ENCODE measurements at places on chromosomes 4 and X.

DNA sequence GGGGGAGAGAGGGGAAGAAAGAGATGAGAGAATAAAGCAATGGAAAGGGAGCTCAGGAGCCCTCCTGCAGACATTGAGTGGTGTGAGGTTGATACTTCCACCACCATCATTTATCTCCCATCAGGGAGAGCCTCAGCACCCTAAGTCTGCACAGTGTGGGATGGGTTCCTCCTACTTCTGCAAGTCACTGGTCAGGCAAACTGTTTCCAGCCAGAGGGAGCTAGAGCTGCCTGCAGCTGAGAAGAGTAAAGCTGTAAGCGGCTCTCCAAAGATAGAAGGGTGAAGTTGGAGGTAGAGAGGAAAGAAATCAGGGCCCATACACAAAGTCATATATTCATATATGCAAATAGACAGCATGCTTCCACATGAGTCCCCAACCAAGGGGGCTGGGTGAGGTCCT, 21.9 kb upstream of the ZNF81 start:
- no peak for DNase-seq

DNA sequence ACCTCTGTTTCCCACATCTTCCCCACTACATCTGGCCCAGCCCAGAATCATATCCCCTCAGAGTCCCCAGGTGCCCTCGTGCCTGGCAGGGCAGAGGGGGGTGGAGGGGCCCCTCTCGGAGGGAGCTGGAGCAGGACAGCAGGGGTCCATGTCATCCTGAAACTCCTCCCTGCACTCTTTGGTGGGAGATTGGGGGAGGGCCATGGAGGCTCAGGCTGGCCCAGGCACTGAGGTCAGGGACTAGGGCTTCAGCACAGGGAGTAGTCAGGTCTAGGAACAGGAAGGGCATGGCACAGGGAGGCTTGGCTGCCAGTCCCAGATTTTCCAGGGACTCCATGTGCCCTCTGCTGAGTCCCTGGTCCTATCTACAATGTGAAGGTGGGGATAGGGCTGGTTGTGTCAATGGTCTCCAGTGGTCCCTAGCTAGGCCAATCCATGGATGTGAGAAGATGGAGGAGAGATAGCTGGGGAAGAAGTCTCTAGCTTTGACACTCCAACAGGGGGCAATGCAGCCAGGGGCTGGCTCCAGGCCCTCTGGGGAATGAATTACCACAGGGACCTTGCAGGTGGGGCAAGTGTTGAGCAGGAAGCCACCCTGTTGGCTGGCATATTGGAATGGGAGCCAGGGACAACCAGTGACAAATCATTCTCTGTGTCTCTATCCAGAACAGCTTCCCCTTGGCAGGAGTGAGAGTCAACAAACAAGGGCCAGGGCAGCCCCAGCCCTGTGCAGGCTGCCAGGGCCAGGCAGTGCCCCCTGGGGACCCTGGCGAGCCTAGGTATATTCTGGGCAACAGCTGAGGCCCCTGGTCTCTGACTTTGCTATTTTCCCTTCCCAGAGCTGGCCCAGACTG, 154.4 kb downstream of the EFNB1 start:
- no peak for DNase-seq

- DNase-seq = no peak
Measured at GRCh38 chr4:23891064-23891421, 1.2 kb upstream of the PPARGC1A start.

GRCh38 chr4:45350438-45350837, 624.1 kb upstream of the GNPDA2 start:
- DNase-seq = no peak

- no peak for DNase-seq
Measured at GRCh38 chrX:153469811-153470410, 465 bp downstream of the HAUS7 start.

All from cortex of kidney (tissue), 1 donor.